Iris pigment epithelial cell (primary cell): ENCODE measurements at places on chromosomes 13 and 19.

DNA sequence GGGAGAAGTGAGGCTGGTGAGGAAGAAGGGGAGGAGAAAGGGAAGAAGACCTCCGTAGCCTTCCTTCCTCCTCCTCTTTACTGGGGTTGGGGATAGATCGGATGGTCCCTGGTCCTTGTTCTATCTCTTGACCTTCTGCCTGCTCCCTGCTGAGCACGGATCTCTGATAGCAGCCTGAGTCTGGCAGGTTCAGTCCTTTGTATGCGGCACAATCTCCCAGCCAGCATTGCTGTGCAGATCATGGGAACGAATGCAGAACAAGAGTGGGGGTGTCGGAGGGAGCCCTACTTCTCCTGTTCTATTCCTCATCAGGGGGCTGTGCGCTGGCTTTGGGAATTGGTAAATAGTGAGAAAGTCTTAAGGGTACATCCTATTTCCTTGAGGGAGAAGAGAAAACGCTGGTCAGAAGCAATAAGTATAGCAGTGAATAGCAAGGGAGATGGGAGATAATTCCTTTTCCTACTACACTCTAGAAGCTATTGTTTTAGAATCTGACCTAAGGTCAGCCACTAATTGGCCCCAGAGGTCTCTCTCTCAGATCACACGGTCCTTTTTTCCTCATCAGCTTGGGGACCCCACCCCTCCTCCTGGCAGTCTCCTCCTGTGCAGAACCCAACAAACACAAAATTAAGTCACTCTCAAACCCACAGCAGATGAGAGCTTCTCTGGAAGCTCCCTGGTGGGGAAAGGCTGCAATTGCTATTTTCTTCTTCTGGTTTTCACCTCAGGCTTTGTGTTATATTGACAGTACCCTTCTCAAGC is 41.0 kb downstream of the KL start:
- peak; percentile 36 for DNase-seq

DNA sequence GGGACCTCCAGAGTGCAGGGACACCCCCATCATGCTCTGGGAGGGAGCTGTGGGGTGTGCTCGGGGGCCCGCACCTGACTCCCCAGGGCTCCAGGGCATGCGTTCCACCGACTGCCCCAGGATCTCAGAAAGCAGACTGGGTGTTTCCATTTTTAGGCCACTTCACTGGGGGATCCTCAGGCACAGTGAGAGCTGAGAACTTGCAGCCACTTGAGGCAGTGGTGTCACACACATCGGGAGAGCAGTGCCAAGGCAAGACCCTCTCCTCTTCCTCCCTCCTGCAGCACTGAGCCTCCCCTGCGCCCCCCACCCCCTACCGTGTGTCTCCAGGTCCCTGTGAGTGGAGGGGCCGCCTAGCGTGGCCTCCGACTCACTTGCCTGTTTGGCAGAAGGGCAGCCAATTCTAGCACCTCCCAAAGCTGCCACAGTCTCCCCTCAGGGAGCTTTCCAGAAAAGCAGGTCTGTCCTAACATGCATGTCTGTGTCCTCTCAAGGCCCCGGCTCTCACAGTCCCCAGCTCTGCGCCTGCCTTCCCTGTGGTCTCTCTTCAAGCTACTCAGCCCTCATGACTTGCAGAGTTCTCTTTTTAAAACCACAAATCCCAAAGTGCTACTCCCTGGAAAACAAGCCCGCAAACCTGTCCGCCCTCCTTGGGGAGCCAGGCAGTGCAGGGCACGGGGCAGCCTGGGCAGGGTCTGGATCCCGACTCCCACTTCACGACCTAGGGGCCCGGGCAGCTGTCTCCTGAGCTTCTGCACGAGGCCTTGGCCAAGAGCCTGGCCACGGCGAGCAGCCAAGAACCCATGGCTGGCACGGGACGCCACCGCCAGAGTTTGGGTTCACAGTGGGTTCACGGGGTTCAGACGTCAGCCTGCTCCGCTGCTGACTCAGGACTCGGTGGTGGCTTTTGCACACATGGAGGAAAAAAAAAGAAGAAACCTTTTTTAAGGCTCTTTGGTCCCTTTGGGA is 94.1 kb downstream of the STK24 start:
- peak; percentile 90 for DNase-seq

DNA sequence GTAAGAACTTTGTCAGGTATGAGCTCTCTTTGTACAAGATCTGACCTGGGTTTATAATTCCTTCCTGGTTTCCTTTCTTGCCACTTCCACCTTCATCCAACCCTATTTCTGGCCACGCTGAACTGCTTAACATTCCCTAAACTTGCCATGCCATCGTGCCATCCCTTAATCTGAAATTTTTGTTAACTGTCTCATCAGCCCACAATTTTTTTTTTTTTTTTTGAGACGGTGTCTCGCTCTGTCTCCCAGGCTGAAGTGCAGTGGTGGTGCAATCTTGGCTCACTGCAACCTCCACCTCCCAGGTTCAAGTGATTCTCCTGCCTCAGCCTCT is 144.6 kb downstream of the GGACT start:
- no peak for DNase-seq

- no peak for DNase-seq
Observed at GRCh38 chr13:97938706-97939475, 14.6 kb upstream of the IPO5 start.

DNA sequence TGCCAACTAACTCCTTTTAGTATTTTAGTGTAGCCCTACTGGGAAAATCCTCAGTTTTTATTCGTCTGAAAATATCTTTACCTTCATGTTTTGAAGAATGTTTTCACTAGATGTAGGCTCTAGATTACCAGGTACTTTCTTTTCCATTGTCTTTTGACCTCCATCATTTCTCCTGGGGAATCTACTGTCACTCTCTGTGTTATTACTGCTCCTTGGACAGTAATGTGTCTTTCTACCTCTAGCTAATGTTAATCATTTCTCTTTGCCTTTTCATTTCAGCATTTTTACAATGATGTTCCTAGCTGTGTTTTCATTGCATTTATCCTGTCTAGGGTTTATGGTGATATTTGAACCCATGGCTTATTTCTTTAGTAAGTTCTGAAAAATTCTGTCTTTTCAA is 61.9 kb downstream of the SPACA7 start:
- no peak for DNase-seq

GRCh38 chr13:19607523-19608078 is 25.9 kb upstream of the MPHOSPH8 start:
- DNase-seq = peak; percentile 54

DNA sequence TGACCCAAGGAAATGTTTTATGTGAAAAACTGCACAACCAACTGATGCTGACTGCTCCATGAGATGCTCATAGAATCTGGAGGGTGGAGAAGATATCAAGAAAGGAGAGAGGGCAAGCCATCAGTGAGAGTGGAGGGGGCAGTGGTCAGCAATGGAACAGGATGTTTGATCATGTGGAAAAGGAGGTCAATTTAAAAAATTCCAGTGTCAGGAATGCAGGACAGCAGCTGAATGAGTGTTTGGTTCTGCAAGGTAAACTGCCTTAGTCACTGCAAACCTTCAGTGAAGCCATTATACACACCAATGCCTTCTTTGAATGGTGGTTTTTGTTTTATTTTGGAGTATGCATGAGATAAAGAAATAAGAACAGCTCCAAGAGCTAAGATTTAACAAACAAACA is 121.5 kb downstream of the FGF14 start:
- peak; percentile 12 for DNase-seq

DNA sequence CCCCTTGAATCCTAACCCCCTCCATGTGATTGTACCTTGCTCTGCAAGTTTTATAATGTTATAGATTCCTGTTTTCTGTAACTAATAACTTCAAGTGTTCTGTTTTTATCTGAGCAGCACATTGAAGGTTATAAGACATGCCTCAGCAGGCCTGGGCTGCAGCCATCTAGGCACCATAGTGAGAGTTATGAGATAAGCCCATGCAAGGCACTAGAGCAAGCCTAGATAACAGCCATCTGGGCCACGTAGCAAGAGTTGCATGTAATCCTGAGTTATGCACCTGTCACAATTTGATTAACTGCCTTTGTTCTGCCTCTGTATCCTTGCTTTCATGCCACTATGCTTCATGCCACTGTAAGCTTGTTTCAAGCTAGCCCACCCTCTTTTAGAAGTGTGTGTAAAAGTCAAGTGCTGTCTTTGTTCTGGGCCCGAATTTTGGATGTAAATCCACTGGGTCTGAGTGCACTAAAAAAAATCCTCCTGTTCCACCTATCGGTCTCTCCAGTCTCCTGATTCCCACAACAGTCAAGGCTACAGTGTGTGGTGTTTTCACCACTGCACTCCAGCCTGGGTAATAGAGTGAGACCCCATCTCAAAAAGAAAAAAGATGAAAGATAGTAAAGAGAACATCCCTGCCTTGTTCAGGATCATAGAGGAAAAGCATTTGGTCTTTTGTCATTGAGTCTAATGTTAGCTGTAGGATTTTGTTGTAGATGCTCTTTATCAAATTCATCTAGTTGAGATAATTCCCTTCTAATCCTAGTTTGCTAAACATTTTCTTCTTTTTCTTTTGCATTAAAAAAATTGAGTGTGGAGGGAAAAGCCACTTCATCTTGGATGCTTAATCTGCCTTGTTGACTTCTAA is 16.0 kb upstream of the KBTBD6 start:
- DNase-seq = no peak
